ENCODE measurements at places on chromosomes 16 and 17.
A peak's percentile ranks its signal among the peaks of the same experiment; 100 is the strongest.

DNA sequence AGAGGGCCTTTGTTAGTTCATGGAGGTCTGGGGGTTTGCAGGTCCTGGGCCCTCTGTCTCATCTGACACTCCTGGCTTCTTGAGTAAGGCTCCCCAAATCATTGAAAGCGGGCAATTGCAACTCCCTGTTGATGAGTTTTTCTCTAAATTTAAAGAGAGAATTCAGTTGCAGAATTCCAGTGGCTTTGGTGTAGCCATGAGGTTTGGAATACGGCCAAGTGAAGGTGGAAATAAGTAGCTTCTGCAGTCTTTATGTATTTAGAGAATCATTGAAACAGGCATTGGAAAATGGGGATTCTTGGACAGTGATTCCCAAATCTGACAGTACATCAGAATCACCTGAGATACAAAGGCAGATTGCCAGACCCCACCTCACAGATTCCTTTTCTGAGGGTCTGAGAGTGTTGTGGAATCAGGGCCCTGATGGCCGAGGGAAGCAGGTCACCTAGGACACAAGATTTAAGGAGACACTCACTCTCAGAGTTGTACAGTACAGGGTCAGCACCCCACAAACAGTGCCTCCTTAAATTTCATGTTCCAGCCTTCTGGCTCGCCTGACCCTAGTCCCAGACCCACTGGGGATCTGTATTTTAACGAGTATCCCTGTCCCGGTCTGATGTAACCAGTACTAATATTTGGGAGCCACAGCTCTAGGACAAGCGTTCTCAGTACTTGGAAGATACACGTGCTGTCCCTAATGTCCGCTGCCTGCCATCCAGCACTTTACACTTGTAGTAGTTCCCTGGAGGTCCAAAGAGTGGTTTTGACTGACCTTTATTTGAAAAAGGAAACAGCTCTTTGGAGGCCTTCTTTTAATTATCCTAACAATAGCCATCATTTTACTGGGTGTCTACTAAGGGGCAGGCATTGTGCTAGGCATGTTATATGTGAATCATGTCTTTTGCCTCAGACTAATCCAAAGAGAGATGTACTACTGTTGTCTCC is 37.8 kb downstream of the YPEL2 start:
- DNase-seq: no peak

- DNase-seq: no peak
Measured at GRCh38 chr16:22240023-22240710, 34.1 kb downstream of the EEF2K start.

GRCh38 chr16:75230471-75231110 is 11.8 kb downstream of the CTRB1 start:
- no peak for DNase-seq

- DNase-seq: no peak
Measured at GRCh38 chr17:41367426-41368075, 2.1 kb downstream of the KRT33B start.

DNA sequence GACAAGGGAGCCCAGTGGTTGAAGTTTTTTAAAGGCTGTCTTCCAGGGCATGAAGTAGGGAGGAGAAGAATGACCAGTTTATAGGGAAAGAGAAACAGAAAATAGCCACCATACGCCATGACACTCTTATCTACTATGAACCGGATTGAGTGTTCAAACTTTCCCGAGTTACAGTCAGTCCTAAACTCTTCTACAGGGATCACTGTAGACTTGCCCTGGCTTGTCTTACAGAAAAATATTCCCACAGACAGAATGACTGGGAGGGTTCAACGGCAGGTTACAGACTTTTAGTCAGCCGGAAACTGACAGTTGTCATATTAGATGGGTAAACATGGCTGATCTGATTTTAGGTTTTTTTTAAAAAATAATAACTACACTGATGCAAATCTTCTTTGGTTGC is 662.5 kb upstream of the SOX9 start:
- no peak for DNase-seq

GRCh38 chr17:2063261-2064146 is 8.6 kb downstream of the HIC1 start:
- DNase-seq: no peak

GRCh38 chr16:82643136-82643535 is 16.4 kb downstream of the CDH13 start:
- DNase-seq: no peak

DNA sequence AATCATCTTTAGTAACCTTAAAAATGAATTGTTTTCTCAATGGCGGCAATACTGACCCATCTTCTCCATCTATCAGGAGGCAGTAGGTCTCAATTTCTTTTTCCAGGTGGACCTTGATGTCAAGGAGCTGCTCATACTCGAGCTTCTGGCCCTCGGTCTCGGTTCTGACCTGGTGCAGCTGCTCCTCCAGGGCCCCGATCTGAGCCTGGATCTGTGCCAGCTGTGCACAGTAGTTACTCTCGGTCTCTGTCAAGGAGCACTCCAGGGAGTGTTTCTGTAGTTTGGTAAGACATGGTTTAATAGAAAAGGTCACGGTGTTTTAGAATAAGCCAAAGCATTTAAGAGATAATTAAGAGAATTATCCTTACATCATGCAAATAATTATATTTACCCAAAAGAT is 4.9 kb downstream of the KRT27 start:
- no peak for DNase-seq

DNA sequence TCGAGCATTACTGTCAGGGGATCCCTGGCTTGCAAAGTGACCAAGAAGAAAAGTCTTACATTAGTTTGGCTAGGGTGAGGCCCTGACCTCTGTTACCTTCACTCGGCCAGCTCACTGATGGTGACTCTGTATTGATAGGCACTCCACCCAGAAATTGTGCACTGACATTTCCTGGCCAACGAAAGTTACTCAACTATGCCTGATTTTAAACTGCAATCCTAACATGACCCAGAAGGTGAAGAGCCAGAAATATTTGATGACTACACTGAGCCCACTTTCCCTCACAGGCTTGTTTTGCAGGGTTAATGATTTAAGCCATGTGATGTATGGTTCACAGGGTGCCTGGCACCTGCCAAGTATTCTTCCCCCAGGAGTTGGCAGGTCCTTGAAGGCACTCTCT is 208.2 kb upstream of the MAF start:
- no peak for DNase-seq

DNA sequence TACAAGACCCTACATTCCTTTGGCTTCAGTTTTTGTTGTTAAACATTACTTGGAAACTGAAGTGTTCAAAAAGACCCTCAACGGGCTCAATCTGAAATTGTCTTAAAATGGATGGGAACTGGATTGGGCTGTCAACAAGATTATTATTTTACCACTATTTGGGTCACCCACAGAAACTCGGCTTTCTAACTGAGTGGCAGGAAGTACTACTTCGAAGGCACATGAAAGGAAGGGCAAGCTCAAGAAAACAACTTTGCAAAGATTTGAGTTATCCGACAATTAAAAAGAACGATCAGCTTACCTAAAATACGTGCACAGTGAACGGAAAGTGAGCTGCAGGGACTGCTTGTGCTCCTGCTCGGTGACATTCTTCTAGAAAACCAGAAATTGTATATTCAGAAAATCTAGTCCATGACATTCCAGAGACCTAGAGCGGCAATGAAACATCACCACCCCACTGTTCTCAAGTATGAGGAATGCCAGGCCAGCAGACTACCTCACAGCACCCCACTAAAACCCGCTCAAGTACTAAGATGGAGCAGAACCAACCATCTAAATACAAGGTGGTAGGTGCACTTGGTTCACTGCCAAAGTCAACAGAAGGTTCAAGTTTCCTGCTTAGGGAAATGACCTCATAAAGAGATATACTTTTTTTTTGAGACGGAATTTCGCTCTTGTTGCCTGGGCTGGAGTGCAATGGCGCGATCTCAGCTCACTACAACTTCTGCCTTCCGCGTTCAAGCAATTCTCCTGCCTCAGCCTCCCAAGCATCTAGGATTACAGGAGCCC is 60.5 kb downstream of the ZZEF1 start:
- no peak for DNase-seq

DNA sequence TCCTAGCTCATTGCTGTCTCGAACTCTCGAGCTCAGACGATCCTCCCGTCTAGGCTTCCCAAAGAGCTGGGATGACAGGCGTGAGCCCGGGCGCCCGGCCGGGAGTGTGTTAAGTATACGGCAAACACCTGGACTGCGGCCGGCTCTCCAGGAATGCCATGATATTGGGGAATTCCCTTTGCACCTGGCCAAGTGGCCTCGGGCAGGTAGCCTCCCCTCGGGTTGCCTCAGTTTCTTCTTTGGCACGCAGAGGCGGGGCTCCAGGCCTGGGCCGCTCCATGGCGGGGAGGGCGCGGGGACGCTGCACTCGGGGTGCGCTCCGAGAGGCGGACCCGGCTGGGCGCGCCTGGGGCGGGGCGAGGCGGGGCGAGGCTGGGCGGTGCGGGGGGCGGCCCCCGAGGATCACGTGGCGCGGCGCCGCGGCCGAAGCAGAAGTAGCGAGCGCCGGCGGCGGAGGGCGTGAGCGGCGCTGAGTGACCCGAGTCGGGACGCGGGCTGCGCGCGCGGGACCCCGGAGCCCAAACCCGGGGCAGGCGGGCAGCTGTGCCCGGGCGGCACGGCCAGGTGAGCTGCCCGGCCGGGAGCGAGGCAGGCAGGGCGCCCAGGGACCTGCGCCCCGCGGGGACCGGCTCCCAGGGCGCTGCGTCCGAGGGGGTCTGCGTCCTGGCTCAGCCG is at the start of gene PLCG2:
PLCG2 (plus strand) TSS at position 431 of the 675 bp plus-strand sequence. CDS start 6,699 bp downstream, outside the sequence.
- peak; percentile 54 for DNase-seq

GRCh38 chr16:14528306-14528705 is 101.8 kb downstream of the PARN start:
- no peak for DNase-seq

DNA sequence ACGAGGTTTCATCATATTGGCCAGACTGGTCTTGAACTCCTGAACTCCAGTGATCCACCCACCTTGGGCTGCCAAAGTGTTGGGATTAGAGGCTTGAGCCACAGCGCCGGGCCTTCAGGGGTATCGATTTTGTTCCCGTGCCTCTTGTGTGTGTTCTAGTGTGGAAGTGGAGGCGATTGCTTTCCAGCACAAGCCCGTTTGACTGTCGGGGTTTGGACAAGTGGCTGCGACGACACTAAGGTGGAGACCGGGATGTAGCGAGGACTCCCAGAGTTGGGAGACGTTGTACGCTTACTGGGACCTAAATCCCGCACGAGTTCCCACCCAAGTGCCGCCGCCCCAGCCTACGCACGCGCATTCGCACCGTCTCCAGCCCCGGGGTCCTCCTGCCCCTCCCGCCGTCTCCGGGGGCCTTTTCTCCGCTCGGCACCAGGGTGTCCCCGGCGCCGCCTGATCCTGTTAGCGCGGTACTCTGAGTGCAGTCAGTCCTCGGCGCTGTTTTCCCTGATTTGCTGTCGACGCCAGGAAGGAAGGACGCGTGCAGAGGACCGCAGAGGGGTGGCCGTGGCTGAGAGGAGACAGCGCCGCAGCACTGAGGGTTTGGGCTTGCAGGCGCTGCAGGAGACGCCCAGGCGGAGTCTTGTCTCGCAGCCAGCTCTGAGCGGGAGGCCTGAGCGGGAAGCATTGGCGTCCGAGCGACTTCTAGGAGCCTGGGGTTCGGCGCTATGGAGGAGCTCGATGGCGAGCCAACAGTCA is at the start of gene NUP85:
NUP85 (plus strand) TSS at position 643 of the 756 bp plus-strand sequence; CDS start at position 726, 83 bp downstream.
- DNase-seq: peak; percentile 80

DNA sequence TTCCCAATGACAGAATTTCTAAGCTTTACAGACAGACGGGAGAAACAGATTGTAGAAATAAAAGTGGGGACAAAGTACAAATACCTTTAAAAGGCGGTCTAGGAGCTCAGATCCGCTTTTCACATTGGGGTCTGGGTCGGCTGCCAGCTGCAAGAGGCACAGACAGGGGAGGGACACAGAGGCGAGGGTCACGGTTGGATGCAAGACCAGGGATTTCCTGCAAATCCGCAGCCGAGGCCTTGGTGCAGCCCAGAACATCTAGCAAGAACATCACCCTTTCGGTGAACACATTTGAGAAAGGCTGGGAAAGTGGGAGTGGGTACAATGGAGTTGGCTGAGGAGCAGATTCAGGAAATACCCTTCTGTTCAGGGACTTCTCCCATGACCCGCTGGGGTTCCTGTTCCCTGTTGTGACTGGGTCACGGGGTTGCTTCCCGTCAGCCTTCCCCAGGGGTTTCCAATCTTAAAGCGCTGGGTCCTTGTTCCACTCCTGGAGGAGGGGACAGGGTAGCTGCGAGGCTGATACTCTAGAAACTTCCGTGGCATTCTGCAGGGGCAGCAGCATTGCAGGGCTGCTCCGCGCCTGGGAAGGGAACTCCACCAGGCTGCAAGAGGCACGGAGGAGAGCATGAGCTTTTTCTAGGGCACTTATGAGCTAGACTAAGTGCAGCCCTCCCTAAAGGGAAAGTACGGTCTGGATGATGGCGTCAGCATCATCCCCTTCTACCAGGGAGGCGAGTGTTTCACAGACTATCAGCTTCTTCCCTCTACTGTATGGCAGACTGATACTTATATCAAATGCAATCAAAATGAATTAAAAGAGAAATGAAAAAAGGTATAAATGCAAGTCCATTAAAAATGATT is 16.0 kb downstream of the VAC14 start:
- no peak for DNase-seq

DNA sequence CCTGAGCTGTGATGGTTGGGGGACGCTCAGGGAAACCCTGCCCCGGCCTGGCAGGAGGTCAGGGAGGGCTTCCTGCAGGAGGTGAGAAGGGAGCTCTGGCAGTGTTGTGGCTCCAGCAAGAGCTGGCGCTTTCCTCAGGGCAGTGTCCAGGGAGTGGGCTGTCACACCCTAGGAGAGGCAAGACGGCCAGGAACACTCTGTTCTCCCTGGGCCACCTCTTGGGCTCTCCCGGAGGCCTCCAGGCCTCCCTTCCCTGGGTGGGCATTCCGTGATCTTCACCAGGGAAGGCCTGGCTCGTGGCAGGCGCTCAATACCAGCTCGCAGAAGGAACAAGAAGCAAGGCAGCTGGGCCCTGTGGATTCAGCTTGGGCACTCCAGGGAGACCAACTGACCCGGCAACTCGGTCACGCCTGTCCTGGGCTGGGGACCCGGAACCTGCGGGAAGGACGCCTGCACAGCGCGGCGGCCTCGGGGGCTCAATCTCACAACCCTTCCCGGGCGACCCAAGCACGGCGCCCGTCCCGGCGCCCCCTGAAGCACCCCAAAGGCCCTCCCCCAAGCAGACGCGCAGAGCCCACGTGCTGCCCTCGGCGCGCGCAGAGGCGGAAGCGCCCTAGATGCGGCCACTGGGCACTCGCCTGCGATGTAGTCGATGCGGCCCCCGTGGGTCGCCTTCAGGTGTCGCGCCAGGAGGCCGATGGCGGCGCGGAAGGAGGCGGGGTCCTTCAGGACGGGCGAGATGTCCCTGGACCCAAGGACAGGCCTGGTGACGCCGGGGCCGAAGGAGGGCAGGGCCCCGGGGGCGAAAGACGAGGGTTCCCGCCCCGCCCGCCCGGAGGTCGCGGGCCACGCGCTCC is 588 bp downstream of the APRT start:
- no peak for DNase-seq

- DNase-seq: no peak
Measured at GRCh38 chr17:60356940-60357339, 35.0 kb downstream of the USP32 start.

GRCh38 chr17:19928299-19928698 is 49.3 kb downstream of the AKAP10 start:
- DNase-seq: no peak

- no peak for DNase-seq
Measured at GRCh38 chr16:15460601-15461000, 26.2 kb downstream of the BMERB1 start.

Measured in stimulated activated CD8-positive, alpha-beta memory T cell treated with anti-CD3 and anti-CD28 coated beads, Interleukin-2, amount 100 ng/mL, for 1 hour (primary cell).